Foreskin keratinocyte (primary cell): ENCODE measurements at places on chromosomes 4 and X. TPM values are rescaled to one million over a fixed set of nuclear protein-coding genes. Genes with fewer than 3 reads are reported as not detected.

GRCh38 chr4:27020203-27020602 lies 159.6 kb downstream of the STIM2 start:
- no peak for DNase-seq

- no peak for DNase-seq
Measured at GRCh38 chrX:137915466-137915865, 349.5 kb downstream of the ZIC3 start.

DNA sequence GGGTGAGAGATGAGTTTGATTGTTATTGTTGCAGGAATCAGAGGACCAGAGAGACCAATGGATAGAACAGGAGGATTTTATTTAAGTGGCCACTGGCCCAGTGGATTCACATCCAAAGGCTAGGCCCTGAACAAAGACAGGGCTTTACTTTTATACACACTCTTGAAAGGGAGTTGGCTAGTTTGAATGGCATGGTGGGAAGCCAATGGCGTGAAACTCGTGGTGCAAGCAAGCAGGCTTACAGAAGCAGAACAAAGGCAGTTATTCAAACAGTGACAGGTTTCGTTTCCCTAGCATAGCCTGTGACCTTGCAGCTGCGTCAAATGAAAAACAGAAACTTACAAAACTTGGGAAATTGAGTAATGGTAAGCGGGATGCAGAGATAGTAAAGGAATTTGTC lies 110.2 kb upstream of the PRDX4 start:
- no peak for DNase-seq

Gene UGT2A1
- not detected in 2 replicates for polyA plus RNA-seq

DNA sequence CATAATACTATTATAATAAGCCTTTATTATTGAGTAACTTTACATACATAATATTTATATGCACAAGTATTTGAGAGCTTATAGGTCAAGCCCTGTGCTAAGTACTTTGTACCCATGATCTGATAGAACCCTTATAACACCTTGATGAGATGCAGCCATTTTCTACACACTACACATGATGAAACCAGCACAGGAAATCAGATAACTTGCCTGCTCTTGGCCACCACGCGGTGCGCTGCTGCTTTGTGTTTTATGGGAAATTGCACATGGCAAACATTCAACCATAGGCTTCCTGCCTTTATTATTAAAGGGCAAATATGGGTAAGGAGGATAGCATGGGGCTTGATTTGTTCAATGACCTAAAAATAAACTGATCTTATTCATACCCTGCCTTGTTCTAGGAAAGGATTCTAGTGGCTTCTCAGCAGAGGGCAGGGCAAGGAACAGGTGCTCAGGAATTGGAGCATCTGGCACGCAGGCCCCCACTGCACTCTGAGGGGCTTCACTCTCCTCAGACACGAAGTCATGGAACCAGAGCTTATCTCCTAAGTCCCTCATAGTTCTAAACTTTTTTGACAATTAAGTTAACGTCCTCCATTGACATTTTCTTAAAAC lies 31.6 kb upstream of the NAP1L5 start:
- no peak for DNase-seq

GRCh38 chr4:59814402-59815010 lies 1385.6 kb upstream of the ADGRL3 start:
- DNase-seq, result peak; percentile 61
